ENCODE measurements at places on chromosomes 6 and 20.

- no peak for DNase-seq
Measured at GRCh38 chr20:44714102-44714700, 968 bp upstream of the CCN5 start.

DNA sequence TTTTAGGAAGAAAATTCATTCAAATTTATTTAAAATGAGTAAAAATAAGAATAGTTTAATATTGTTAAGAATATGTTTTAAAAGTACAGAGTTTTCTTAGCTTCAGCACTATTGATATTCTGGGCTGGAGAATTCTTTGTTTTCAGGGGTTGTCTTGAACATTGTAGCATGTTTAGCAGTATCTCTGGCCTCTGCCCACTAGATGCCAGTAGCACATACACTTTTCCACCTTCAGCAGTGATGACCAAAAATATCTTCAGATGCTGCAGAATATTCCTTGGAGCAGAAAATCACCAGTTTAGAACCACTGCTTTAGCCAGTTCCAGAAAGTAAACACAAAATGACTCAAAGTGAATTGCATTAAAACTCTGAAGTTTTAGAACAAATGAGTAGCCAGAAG is 19.4 kb upstream of the SDHAF4 start:
- DNase-seq: no peak

DNA sequence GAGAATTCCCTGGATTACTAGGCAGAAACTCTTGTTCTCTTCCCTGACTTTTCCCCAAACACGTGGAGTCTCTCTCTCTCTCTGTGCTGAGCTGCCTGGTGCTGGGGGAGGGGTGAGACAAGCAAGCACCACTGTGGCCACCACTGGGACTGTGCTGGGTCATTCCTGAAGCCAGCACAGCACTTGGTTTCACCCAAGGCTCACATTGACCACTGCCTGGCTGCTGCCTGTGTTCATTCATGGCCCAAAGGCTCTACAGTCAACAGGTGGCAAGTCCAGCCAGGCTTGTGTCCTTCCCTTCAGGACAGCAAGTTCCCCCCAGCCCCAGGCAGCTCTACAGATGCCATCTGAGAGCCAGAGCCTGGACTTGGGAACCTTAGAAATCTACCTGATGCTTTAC is 92.2 kb downstream of the CTNNBL1 start:
- no peak for DNase-seq

DNA sequence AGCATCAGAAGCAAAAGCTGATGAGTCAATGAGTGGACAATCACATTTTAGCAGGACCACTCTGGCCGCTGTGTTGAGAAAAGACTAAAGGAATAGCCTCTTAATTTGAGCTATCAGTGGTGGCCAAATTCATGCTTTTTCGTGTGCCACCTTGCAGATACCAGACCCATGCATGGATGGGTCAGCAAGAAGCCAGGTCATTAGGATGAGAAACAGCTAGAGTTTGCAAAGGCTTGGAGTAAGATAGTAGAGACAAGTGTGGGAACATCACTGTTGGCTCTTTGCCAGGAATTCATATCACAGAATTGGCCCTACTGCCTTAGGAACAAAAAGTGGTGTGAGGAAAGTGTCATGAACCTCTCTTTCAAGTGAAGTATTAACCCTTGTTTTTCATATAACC is 25.5 kb downstream of the MRAP2 start:
- DNase-seq: no peak

- no peak for DNase-seq
Measured at GRCh38 chr6:114404339-114404955, 61.6 kb upstream of the HS3ST5 start.

DNA sequence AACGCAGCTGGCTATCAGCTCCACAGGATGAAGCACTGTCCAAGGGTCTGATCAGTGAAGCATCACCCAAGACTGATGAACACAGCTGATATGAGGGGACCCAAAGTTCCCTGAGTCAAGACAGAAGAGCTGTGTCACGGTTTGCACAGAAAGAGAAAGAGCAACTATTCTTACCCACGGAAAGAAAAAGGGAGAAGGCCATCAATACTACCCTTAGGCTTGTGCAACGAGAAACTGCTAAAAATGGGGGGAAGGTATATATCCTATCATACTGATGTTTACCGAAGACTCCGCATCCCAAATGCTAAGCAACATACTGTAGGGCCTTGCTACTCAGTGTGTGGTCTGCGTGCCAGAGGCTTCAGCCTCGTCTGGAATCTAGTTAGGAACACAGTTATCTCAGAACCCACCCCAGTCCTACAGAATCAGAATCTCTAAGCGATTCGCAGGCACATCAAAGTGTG is 665 bp downstream of the FASTKD5 start:
- DNase-seq: no peak

- no peak for DNase-seq
Measured at GRCh38 chr6:154134471-154135147, 95.6 kb downstream of the OPRM1 start.

- no peak for DNase-seq
Measured at GRCh38 chr6:116191881-116192280, 62.0 kb downstream of the TSPYL4 start.

DNA sequence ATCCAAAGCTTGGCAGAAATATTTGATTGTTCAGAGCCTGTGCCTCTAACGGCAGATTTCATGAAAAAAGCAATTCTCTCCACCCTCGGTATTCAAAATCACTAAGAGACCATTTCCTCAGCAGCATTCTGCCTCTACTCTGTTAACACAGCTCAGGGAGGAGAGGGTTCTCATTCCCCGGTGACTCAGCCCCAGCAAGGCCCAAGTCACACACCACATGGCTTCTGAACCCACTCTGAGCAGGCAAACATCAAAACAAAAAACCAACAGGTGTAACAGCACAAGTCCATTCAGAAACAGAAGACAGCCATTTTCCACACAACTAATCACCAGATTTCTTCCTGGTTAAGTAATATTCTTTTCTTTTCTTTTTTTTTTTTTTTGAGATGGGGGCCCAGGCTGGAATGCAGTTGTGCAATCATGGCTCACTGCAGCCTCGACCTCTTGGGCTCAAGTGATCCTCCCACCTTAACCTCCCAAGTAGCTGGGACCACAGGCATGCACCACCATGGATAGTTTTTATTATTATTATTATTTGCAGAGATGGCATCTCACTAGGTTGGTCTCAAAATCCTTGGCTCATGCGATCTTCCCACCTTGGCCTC is 55.4 kb downstream of the GFOD1 start:
- no peak for DNase-seq

GRCh38 chr6:138115201-138115600 is 8.0 kb upstream of the PERP start:
- no peak for DNase-seq

GRCh38 chr6:3359101-3359752 is 97.6 kb downstream of the SLC22A23 start:
- DNase-seq: no peak

DNA sequence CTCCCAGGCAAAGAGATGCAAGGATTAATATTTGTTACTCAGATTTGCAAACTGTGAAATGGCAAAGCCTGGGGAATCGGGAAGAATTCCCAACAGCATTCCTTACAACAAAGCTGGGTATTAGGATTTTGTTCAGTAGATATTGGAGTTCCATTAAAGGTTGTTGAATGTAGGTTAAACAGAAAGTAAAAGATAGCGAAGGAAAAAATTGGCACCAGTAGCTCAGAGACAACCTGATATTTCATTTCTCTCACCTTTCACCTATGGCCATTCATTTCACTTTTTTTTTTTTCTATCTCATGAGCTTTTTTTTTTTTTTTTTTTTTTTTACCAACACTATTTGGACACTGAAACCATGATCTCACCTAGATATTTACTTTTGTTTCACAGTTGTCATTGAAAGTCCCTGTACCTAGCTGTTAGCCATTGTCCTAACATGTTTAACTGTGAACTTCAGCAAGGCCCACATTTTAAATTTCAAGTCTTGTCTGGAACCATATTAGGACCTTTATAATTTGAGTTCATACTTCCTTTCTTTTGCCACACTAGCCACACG is 552.5 kb downstream of the HAO1 start:
- DNase-seq: no peak

DNA sequence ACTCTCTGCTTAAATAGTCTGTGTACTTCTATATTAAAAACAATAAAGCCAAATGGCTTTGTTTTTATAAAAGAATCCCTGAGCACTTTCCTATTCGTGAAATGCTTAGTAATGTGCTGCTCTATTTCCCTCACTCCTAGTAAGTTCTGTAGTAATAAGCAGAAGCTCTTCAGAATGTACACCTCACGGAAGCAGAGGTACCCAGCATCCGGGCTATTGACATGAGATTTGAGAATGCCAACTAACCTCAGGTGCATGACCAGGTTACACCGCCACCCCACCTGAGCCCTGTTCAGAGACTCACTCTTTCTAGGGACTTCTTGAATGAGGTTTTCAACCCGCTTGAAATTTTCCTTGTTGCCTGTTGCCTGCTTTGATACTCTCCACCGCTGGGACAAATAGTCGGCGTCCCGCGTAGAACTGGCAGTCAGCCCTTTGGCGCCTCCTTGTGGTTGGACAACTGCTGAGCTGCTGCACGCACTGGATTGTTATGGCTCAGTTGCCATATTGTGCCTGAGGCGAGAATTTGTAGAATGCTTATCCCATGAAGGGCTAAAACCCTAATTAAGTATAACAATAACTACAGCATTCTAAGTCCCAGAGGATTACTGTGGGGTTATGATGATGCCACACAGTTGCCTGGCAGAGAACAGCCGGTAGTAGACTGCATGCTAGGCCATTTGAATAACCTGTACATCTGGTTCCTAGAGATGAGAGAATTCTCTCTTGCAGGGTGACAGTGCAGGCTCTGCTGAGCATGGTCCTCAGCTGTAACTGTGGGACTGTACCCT is 95.4 kb downstream of the KHDC1L start:
- DNase-seq: peak; percentile 69

DNA sequence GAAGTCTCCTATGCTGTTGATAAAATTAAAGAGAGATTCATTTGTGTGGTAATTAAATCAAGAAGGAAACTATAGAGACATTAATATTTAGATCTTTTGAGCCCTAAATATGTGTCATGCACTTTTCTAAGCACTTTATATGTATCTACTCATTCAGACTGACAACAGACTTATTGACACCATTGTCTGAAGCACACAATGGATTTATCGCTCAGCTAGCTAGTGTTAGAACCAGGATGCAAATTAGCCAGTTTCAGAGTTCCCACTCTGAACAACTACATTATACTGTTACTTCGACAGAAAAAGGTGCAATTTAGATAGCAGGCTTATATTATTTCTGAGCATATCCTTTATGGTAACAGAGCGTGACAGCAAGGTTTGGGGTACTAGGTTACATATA is 27.7 kb upstream of the KIAA0408 start:
- DNase-seq: no peak

DNA sequence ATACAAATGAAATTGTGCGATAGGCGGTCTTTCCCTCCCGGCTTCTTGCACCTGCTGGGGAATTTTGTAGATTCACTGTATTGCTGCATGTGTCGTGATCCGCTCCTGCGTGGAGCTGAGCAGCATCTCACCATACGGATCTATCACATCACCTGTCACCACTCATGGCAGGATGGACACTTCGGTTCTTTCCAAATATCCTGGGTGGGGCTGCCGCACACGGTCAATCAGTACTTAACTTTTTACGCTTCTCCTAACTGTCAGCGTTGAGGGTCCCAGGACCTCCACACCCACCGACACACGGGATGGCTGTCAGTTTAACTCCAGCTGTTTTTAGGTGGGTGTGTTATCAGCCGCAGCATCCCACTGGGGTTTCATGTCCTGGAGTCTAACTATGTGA is 19.2 kb downstream of the TAF4 start:
- DNase-seq: no peak

DNA sequence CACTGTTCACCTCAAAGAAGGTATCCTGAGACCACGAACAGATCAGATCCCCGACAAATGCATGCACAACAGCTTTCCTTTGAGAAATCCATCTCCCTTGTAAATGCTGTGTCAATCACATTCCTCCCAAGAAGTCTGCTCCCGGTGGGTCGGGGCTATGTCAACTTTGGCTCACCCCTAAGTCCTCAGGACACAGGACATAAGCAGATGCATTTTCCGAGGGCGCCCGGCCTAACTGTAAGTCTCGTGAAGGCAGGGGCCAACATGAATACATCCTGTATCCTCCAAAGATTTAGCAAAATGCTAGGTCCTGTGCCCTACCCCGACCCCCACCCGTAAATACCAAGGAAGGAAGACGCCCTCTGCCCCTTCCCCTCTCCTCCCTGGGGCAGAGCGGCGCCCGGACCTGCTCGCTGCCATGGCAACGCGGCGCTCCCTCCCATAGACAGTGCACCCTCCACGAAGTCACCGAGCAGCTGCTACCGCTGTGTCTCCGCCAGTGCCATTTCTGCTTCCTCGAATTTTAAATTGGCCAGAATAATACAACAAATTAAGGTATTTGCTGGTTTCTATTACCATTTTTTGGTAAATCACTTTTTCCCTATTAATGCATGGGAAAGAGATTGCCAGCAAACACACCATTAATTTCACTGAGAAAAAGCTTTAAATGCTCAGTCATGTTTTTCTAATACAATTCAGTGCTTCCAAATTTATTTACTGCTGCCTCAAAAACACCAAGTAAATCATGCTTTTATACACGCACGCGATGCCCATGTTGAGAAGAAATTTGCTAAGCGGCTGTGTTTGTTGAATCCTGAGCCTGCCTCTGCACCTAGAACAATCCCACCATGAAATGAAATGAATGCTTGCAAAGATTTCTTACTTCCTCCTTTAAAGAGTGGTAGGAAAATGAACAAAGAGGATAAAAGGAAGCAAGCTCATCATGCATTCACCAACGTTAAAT is 100.6 kb downstream of the PCSK2 start:
- no peak for DNase-seq

DNA sequence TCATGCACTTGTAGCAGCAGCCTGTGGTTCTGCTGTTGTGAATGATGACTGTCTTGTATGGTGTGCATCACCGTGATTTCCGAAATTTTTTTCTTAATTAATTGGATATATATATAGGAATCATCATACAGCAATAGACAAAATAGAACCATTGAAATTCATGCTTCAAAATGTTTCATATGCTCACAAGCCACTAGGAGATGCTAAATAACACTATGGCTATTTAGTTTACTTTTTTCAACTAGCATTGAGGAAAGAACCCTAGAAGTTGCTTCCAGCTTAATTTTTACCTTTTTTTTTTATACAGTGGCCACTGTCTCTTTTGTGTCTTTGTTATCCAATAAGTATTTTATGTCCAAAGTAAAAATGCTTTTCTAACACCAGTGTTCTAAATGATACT is 485.4 kb downstream of the CDKAL1 start:
- DNase-seq: no peak

DNA sequence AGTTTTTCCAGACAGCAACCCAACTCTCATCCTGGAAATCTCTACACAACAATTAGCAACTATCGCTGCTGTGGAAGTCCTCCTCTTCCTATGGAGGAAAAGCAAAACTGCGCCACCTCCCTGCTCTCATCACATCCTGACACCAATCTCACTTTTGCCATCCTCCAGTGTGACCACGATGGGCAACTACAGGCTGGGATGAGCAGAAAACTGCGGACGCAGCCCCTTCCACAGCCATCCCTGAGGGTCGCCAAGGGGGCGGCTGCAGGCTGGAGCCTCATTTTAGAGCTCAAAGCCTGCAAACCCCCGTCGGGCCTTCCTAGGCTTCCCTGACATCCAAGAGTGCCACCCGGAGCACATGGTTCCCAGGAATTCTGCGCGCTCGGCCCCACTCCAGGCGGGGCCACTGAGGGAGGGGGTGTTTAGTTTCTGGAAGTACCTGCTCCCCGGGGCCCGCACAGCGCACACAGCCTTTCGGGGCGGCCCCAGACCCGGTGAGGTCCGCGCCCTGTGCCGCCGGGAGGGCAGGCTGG is 1.2 kb downstream of the TCFL5 start:
- no peak for DNase-seq

Data from retinal pigment epithelial cell (primary cell).